CD4-positive, alpha-beta T cell treated with Interleukin-10 for 1 hour (primary cell): ENCODE measurements at places on chromosomes 3 and 15.

DNA sequence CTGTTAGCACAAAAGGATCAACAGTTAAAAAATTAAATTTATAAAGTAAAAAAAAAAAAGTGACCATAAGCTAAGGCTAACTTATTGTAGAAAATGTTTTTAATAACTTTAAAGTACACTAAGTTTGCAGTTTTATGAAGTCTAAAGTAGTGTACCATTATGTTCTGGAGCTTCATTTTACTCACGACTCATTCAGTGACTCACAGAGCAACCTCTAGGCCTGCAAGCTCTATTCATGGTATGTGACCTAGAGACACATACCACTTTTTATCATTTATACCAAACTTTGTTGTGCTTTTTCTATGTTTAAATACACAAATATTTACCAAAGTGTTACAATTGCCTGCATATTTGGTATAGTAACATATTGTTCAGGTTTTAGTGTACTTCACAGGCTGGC lies 1552.3 kb downstream of the OTOL1 start:
- DNase-seq: no peak

DNA sequence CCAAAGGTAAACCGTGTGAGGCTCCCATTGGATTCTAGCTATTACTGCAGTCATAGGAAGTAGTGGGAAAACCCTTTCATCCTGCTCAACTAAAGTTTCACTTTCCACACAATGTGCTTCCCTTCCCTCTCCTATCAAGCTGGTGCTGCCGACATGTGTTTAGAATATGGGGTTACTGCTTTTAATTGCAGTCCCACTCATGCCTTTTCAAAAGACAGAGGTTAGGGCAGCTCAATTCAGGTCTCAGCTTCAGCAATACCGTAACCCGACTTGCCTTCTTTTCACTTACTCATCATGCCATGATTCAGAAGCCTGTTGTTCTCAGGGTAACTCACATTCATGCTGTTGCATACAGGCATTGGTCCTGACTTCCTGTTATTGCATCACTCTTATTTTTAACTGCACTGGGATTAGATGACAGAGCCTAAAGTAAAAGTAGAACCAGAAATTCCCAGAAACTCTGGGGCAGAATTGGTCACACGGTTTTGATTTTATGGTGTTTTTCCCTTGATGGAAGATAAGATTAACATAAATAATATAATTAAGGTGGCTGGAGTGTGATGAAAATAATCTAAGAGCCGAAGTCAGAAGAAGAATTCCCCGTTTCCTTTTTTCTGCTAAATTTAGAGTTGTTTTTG lies 45.7 kb downstream of the C2CD4B start:
- peak; percentile 42 for DNase-seq

DNA sequence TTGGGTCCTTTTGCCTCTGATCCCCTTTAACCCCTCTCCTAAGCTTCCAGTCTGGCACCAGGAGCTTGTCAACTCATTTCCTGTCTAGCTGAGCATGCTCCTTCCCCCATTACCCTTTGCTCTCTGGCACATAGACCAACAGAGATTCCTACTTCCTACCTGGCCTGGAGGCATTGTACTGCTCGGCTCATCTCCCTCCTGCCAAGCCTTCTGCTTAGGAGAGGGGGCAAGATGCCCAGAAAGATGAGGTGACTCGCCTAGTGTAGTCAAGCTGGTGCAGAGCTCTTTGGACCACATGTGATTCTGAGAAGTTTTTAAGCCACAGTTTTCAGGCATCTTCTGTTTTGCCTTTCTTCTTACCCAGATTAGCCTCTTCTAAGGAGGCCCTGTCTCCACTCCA lies 95.4 kb downstream of the ZNF621 start:
- no peak for DNase-seq

DNA sequence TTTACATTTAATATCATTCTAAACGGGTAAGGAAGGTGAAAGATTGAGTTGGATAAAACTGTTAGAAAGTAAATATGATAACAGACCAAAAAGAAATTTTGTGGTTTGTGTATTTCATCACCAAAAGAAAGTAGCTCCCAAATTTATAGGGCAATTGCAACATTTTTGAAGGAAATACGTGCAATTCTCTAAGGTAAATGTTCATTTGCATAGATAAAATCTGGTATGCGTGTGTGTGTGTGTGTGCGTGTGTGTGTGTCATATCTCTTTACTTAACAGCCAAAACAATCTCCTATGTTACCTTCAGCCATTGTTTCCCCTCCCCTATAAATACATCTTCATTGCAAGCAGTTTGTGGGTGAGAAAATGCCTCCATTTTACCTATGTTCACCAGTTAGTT lies 208.4 kb downstream of the TNIK start:
- peak; percentile 65 for DNase-seq

DNA sequence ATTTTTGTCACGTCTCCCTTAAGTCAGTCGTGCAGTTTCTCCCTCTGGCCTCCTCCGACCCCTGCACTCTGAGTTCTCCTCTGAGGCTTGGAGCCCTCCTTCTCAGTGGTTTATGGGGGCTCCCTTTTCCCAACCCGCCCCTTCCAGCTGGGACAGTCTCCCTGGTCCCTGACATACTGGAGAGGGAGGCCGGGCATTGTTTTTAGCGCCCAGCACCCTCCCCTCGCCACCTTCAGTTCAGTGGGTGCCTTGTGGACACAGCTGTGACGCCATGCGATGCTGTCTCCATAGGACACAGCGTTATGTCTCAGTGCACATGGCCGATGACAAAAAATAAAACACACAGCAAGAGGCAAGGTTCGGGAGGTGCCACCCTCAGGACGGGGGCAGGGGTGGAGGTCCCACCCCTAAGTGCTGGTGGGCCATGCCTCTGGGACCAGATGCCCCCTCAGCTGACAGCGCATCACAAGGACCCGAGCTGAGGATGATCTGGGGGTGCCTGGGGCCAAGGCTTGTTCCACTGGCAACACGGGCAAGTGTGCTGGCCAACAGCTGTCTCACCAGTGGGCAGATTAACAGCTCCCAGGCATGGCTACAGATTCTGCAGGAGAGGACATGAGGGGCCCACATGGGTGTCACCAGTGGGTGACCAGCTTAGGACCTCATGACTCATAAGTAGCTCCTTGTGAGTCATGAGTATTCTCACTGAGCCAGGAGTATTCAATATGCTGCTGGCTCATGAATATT lies 81.6 kb downstream of the PLXNA1 start:
- DNase-seq: no peak

DNA sequence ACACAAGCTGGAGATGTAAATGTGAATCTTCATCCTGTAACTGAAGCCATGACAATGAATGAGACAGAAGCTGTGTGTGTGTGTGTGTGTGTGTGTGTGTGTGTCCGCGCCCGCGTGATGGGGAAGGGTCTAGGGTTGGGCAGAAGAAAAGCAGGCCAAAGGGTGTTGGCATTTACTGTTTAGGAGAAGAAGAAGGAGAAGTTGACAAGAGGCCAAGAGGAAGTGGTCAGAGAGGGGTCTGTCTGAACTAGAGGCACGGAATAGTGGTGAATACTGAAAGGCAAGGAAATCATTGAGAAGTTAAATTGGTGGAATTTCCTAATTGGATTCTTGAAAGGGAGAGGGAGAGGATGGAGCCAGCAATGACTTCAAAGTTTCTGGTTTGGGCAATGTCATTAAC lies 5.6 kb upstream of the NCEH1 start:
- no peak for DNase-seq

DNA sequence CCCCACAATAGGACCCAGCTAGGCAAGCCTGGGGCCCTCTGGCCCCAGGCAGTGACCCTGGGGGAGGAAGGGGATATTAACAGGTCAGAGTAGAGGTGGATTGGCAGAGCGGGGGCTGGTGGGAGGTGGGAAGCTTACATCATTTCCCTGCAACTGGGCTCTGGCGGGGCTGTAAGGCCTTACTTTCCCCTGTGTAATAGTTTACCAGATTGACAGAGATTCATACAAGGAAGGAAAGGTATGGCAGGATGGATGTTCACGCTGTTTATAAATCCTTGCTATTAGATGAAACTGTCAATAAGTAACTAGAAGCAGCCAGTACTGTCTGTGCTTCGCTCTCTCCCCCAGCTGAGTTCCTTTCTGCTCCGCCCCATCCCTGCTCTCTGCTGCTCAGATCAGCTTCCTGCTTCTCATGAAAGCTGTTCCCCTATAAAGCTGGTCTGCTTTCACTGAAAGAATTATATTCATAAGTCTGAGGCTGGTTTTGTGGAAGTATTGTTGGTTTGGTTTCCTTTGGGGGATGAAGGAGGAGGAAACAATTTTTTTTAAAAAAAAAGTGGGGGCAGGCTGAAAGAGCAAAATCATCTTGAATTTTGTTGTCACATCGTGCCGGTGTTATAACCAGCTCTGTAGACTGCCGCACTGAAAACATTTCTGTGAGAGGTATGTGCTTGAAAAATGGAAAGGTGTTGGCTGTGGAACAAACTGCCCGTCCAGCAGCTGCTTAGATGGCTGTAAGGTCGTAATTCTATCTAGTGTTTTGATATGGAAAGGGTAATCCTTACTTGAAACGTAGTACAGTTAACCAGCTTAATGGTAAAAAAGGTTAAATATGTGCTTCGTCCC lies 76.4 kb downstream of the BBX start:
- DNase-seq: peak; percentile 56

GRCh38 chr15:57298843-57299550 lies 77.3 kb upstream of the CGNL1 start:
- no peak for DNase-seq

DNA sequence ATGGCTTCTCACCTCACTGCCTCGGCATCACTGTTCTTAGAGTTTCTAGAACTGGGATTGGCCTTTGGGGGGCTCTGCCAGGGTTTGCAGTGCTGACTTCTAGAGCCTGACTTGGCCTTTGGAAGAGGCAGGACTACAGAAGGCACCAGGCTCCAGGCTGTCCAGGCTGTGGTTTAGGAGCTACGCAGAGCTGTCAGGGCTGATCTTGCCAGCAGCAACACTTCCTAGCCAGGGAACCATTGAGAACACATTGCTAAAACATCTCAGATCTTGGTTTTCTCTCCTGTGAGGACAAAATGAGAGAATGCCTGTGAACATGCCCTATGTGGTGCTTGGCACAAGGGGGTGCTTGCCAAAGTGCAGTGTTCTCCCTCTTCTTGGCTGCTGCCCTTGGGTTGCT lies 34.6 kb upstream of the APEH start:
- DNase-seq: no peak

- DNase-seq: no peak
Observed at GRCh38 chr15:97126553-97127233, 796.2 kb downstream of the NR2F2 start.

- no peak for DNase-seq
Observed at GRCh38 chr3:17546500-17547255, 195.8 kb downstream of the TBC1D5 start.

- no peak for DNase-seq
Observed at GRCh38 chr15:48632651-48633050, 12.9 kb downstream of the FBN1 start.

DNA sequence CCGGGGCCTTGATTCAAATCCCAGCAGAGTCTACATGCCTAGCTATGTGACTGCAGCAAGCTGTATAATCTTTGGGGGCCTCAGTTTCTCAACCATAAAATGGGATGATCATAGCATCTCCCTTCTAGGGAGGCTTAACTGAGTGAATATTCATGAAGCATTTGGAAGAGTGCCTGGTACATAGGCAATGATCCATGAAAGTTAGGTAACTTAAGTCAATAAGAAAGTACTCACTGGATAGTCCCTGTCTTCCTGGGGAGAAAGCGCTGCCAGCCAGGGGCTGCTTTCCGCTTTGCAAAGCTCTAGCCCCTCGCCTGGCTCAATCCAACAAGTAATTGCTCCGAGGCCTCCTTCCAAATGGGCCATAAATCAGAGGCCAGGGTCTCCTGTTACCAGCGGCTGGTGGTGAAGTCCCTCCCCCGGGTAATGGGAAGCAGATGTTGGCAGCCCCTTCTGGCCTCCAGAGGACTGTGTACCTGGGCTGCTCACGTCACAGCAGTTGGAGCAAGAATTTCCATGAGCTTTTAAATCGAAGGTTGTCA lies 521.9 kb upstream of the PROK2 start:
- DNase-seq: no peak

DNA sequence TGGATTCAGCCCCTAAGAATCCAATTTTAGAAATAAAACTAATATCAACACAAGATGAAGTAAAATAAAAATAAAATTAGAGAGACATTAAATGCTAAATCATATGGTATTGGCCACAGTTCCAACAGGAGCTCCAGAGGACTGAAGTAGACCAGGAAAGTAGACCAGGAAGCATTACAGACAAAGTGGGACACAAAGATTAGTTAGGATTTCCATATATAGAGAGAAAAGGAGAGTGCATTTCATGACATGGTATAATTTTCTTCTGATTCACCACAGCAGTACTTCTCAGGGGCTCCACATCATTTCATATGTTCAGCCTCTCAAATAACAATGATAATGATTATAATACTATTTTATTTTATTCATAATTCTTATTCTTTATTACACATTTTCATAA lies 18.3 kb downstream of the FGF7 start:
- DNase-seq: no peak

- no peak for DNase-seq
Observed at GRCh38 chr15:36881516-36881915, 218.8 kb downstream of the MEIS2 start.

DNA sequence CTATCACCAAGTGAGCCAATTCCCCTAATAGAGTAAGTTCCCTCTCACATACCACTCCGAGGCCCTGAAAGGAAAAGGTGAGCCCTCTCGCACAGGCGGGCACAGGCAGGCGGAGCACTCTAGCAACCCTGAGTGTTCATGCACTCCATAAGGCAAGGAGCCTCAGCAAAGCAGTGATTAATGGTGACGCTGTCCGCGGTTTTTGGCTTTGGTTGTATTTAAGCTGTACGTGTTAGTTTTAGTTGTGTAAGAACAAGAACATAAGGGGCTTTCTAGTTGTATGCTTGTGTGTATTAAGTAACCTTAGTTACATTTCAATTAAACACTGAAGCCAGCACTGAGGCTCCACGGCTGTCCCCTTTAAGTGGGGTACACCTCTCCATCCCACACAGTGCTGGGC lies 33.1 kb downstream of the KLHL25 start:
- no peak for DNase-seq

DNA sequence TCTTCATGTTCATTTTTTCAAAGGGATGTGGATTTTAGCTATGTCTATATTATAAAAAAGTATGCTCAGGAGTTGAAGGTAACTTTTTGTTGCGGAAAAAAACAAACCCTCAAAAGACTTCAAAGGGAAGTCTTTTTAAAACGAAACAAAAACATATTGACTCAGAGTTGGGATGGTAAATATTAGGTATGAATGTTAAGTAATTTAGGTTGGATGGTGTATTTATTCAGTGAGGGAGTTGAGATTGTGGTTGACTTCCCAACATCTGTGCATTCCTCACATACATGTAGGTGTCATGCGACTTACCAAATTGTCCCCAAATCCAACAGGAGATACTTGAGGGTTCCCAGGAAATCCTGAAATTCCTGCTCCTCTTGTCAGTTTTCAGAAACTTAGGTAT lies 32.7 kb upstream of the PLSCR5 start:
- DNase-seq: no peak
